ENCODE measurements at places on chromosomes 12 and 14.

GRCh38 chr12:9096563-9097176 lies 19.0 kb downstream of the A2M start:
- no peak for DNase-seq

DNA sequence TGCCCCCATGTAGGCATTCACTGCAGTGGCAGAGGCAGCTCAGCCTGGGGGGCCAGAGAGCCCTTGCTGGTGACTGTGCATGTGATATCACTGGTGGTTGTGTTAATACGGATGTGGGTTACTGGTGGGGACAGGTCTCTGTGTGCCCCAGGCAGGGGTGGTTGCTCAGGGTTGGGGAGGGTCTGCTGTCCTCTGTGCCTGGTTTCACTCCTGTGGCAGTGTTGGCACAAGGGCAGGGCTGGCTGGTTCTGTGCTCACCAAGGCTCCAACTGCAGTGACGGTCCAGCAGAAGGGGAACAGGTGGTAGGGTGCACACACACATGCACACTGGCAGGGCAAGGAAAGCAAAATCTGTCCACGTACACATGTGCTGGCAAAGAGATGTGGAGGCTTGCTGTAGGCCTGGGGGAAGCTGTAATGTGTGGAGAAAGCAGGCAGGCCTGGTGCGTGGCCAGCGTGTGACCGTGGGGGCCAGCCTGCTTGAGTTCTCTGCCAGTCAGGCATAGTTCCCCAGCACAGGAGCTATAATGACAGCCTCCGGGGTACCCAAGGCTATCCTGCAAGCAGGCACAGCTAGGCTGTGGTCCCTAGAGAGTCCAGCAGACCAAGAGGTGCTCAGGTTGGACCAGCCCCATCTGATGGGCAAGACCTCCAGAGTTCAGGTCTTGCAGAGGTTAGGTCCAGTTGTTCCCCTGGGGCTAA lies 254.6 kb downstream of the FBXL14 start:
- no peak for DNase-seq

DNA sequence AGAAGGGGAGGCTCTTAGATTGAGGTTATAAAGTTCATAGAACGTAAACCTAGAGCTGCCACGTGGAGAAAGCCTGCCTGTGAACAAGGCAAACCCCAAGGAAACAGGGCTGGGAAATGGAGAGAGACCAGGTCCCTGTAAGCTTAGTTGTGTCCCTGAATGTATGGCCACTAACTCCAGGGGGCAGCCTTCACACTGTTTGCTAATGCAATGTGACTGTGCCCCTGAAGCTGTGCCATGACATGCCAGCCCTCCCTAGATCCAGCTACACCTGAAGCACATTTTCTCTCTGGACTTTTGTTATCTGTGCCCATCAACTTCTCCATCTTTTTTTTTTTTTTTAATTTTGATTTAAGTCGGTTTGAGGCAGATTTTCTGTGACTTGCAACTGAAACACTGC lies 60.6 kb upstream of the TMCC3 start:
- no peak for DNase-seq

GRCh38 chr12:106506691-106507090 lies 76.1 kb upstream of the RFX4 start:
- DNase-seq = no peak

- DNase-seq = peak; percentile 60
These were observed 157.9 kb upstream of the PARP11 start for GRCh38 chr12:4030929-4031702.

- no peak for DNase-seq
These were observed 173.5 kb upstream of the PDZRN4 start for GRCh38 chr12:41014643-41015020.

Data from activated CD4-positive, alpha-beta T cell treated with anti-CD3 and anti-CD28 coated beads for 24 hours (primary cell).